Gastroesophageal sphincter (tissue), 4 donors: ENCODE measurements at places on chromosomes 16 and 17.

- no peak for ATAC-seq
Measured at GRCh38 chr17:8143581-8144400, 8.4 kb downstream of the PER1 start.

DNA sequence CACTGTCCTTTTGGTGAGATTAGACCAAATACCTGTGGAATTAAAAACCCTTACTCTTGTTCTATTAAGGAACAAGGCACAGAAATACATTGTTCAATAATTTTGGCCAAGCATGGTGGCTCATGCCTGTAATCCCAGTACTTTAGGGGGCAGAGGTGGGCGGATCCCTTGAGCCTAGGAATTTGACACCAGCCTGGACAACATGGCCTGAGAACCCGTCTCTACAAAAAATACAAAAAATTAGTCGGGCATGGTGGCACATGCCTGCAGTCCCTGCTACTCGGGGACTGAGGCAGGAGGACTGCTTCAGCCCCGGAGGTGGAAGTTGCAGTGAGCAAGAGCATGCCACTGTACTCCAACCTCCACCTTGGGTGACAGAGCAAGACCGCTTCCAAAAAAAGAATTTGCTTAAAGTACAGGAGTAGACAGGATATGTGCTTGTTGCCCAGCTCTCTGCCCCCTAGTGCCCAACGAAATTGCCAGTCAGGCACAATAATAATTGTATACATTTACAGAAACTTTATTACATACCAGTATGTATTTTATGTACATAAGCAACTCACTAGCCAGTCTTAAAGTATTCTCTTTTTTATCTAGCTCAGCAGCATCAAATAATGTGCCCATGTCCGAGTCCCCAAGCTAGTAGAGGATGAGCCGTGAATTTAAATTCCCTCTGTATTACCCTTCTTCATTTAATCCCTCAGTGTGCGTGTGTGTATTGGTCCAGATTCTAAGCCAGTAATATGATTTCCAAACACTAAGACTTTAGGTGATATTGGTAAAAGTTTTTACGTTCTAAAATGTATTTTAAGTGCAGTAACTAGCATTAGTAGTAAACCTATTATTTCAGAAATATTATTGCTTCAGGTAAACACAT, 1.4 kb downstream of the THUMPD1 start:
- ATAC-seq = no peak

GRCh38 chr17:72219137-72219823, 98.5 kb downstream of the SOX9 start:
- no peak for ATAC-seq

DNA sequence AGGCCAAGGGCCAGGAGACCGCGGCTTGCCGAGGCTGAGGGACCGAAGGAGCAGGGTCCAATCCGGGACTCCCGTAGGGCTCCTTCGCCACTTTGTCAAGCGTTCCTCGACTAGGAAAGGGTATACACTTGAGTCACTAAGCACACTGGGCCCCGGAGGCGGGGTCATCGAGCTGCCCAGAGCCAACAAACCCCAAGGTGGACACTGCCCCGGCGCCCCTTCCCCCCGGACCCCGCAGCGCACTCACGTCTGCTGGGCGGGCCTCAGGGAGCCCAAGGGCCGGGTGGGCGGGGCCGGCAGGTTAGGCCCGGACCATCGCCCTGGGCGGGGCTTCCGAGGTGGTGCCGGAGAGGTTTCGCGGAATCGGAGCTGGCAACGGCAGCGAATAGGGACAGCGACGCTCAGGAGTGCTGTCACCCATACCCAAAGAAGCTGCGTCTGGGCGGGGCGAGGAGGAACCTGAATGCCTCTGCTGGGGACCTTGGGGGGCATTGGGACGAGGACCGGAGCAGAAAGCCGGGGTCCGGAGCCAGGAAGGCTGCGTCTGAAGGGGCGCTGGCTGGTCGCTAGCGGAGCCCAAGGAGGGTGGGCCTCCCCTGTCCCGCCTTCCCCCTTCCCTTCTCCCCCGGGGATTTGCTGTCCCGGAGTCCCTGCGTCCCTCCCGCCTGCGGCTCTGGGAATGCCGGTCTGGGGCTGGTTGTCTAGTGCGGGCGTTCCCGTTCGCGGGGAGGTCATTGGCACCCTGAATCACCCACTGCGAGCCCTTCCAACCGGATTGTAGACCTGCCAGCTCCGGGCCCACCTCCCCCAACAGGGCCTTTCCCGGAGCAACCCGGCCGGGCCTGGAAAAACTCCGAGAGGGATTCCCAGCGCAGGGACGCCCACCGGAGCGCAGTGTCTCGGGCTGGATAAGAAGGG, 118.2 kb upstream of the SMURF2 start:
- ATAC-seq = no peak

DNA sequence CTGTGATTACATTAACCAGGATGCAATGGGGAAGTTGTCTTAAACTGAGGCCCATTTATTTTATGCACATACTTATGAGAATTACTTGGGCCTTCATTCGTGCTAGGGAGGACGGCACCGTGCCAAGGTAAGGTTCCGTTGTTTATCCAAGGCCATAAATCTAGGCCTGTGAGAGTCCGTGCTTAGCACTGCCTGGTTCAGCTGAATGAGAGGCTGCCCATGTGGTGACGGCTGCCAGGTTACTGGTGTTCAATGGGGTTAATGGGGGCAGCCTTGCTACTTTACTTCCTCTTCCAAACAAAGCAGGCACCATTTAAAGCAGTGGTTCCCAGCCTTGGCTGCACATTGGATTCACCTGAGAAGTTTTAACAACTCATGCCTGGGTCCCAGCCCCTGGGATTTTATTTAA, 135.1 kb upstream of the NOL11 start:
- ATAC-seq = no peak

DNA sequence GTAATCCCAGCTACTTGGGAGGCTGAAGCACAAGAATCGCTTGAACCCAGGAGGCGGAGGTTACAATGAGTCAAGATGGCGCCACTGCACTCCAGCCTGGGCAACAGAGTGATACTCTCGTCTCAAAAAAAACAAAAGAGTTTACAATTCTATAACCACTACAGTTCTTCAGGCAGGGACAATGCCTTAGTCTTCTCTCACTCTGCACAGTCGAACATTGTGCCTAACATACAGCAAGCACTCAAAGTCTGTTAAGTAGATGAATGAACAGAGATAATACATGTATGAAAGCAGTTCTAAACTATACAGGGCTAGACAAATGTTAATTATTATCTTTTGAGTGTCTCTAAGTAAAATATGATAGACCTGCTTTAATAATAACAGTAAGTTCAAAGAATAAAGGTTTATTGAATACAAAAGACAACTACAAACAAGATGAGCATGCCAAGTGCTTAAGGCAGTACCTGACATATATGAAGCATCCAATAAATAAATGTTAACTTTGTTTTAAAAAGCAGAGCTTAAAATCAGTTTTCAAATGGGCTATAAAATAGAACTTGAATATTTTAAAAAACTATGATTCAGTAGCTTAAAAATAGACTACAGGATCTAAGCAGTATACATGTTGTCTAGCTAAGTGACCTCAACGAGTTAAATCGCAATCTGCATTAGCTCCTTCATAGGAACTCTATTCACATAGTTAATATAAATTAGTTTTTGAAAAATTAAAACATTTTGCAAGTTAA, 19.3 kb downstream of the INTS2 start:
- no peak for ATAC-seq
